GM03348 (cell line): ENCODE measurements at places on chromosomes 6 and 20.
A peak's percentile ranks its signal among the peaks of the same experiment; 100 is the strongest.

- DNase-seq: no peak
Measured at GRCh38 chr6:30411515-30412207, 66.7 kb downstream of the RPP21 start.

- no peak for DNase-seq
Measured at GRCh38 chr6:22173311-22173710, 123.5 kb downstream of the PRL start.

- no peak for DNase-seq
Measured at GRCh38 chr6:156125844-156126243, 651.3 kb upstream of the ARID1B start.

GRCh38 chr6:118706702-118707101 is 55.3 kb upstream of the CEP85L start:
- DNase-seq: no peak

GRCh38 chr20:53231061-53231460 is 258.9 kb downstream of the TSHZ2 start:
- DNase-seq: no peak

- DNase-seq: peak; percentile 80
Measured at GRCh38 chr6:53862662-53863462, 68.1 kb downstream of the LRRC1 start.
